AG10803 (cell line): ENCODE measurements at places on chromosomes 7 and 10.
A peak's percentile ranks its signal among the peaks of the same experiment; 100 is the strongest.

- DNase-seq, result peak; percentile 30
Observed at GRCh38 chr7:157228864-157229422, 90.2 kb downstream of the UBE3C start.

GRCh38 chr7:29946428-29947186 lies 43.0 kb downstream of the SCRN1 start:
- DNase-seq, result peak; percentile 39

- no peak for DNase-seq
Observed at GRCh38 chr7:46525876-46526275, 604.8 kb upstream of the IGFBP3 start.

GRCh38 chr10:77251297-77252013 lies 386.2 kb downstream of the KCNMA1 start:
- peak; percentile 40 for DNase-seq

DNA sequence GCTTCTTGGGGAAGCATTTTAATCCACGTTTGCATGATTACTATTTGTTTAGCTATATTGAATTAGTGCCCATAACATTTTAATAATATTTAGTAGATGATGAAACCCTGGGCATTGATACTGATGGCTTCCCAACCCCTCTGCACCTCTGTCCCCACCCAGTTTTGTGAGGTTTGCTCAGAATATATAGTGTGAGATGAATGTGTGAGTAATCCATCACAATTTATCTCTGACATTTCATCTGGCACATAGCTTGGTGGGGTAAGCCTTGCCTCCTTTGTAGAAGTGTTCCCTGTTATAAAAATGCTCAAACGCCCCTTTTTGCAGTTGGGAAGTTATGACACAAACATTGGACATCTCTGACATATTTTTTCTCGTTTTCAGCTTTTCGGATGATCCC lies 104.2 kb downstream of the WNT2 start:
- DNase-seq, result no peak

DNA sequence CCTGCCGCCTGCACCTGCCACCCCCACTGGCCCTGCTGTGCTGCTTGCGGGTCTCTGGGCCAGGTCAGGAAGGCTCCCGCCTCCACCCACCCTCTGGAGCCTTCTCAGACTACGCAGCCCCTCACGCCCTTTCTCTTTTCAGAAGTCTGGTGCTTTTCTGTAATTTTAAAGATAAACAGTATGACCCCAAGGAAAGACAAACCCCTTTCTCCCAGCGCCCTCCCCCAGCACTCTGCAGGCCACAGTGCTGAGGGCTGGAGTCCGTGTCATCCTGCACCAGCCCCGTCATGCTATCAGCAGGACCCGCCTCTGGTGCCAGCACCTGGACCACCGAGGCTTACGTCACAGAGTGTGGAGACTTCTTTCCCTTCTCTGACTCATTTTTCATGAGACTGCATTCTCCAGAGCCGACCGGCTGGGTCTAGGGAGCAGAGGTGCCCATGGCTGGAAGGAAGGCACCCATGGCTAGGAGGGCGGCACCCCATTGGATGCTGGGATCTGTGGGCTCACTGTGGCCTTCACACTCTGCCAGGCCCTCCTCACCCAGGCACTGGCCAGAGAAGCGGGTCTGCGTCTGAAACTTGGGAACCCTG lies 53.4 kb downstream of the CFAP46 start:
- no peak for DNase-seq

DNA sequence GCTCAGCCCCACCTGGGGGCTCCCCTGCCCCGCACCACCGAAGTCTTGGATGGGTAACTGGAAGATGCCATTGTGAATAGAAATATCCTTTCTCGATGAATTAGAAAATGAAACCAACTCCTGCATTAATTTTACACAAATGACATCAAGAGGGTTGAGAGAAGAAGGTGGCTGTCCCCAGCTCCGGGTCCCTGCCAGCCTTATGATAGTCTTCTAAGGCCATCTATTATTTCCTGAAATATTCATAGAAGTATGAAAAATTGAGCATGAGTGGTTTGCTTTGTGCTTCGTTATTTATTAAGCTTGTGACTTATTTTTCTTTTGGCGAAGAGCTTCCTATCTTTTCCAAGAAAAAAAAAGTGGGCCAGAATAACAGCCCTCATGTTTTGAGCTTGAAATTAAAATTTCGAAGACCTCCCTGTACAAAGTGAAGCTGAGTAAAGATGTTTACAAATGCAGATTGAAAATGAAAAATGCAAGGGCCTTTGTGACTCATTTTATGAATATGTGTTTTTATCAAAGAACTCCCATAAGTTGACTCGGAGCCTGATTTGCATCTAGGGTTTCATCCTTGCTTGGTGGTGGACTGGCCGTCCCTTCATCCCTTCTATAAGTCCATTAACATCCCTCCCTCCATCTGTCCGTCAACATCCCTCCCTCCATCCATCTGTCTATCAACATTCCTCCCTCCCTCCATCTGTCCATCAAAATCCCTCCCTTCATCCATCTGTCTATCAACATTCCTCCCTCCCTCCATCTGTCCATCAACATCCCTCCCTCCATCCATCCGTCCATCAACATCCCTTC lies 20.5 kb upstream of the CFAP46 start:
- DNase-seq, result peak; percentile 12
